ENCODE measurements at places on chromosomes 16 and 17. TPM values are rescaled to one million over a fixed set of nuclear protein-coding genes. Genes with fewer than 3 reads are reported as not detected.

Gene CCL1
- not detected for total RNA-seq

Gene CD79B
- total RNA-seq: 19.6 TPM

GRCh38 chr16:86446279-86446678 lies 64.0 kb upstream of the FOXF1 start:
- no peak for DNase-seq
- H3K4me3 ChIP-seq: no peak overlapping the region
- no peaks in the 10 kb centered on the region for H3K36me3 ChIP-seq
- H3K27me3 ChIP-seq: peaks cover 13% of the 10 kb centered on the region
- no peaks in the 10 kb centered on the region for H3K4me1 ChIP-seq
- no peak overlapping the region for H3K27ac ChIP-seq

Gene MAPT
- 0.69 TPM for total RNA-seq

GRCh38 chr17:36752096-36752888 lies 150.9 kb downstream of the MRM1 start:
- no peak overlapping the region for H3K4me3 ChIP-seq
- H3K4me1 ChIP-seq: no peaks in the 10 kb centered on the region
- H3K36me3 ChIP-seq: no peaks in the 10 kb centered on the region

GRCh38 chr16:52499060-52499440 lies 47.9 kb downstream of the TOX3 start:
- H3K4me3 ChIP-seq: no peak overlapping the region
- DNase-seq: no peak
- H3K4me1 ChIP-seq: no peaks in the 10 kb centered on the region

DNA sequence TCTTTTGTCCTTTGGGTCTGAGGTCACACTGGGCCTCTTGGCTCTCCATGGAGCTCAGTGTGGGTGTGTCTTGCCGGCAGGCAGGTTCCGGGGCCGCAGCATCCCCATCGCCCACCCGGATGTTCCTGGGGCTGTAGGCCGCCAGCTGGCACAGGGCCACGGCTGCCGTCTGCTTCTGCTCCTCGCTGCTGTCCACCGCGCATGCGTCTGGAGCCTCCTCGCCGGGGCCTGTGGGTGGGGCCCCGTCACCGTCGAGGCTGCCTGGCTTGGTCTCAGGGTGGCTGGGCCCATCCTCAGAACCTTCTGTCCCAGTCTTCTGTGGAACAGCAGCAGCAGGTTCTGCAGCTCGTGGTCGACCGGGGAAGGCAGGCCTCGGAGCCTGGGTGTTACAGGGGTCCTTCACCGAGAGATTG lies 9.6 kb downstream of the ZNF750 start:
- H3K4me1 ChIP-seq: no peaks in the 10 kb centered on the region
- no peak for DNase-seq
- H3K4me3 ChIP-seq: no peak overlapping the region
- H3K36me3 ChIP-seq: peaks cover 24% of the 10 kb centered on the region
- H3K27me3 ChIP-seq: no peaks in the 10 kb centered on the region

DNA sequence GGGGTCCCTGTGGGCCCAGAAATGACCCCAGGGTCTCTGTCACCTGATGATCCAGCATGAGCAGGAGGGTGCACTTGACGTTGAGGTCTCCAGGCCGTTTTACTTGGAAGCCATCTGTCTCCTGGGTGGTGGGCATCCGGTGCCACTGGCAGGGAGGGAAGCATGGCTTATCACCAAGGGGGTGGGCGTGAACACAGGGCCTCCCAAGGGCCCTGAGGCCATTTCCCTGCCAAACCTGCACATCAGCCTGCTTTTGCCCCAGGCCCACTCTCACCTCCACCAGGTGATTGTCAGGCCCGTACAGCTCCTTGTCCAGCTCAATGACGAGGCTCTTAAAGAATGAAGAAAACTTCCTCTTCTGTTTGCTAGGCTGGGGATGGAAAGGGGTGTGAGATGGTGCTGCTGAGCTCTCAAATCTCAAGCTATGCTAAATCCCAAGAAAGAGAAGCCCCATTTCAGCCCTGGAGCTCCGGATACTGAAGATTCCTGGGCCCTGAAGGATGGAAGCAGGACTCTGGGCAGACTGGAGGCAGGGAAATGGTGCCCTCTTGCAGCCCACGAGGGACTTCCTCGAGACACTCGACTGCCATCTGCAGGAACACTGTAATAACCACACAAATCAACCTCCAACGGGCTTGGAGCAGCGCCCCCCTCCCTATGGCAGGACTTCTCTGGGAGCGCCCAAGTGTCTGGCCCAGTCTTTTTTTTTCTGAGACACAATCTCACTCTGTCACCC lies 7.1 kb upstream of the FTSJ3 start:
- DNase-seq: no peak
- peaks cover 34% of the 10 kb centered on the region for H3K4me1 ChIP-seq
- H3K4me3 ChIP-seq: no peak overlapping the region
- peaks cover 37% of the 10 kb centered on the region for H3K36me3 ChIP-seq

GRCh38 chr17:3688852-3689261 lies 7.1 kb downstream of the P2RX5 start:
- H3K27ac ChIP-seq: no peak overlapping the region
- peaks cover 2% of the 10 kb centered on the region for H3K4me1 ChIP-seq
- no peaks in the 10 kb centered on the region for H3K27me3 ChIP-seq

Gene NRN1L
- 2.1 TPM for total RNA-seq

Gene MAP1LC3B
- 55.6 TPM for total RNA-seq

Gene KRT37
- not detected for total RNA-seq

DNA sequence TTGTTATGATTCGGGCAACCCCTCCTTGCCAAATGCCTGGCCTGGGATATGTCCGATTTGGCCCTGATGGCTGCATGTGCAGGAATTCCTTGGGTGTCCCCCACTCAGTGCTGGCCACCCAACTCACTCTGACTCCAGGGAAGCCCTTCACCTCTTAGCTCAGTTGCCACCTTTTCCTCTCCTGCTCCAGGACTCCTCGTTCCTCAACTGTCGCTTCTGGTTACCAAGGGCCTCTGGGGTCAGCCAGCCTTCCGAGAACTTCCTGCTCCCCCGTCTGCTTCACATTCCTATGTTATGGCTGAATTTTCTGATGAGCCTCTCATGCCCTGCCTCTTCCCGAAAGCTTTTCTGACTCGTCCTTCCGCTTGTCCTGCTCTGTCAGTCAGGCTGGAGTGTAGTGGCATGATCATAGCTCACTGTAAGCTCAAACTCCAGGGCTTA lies 63.5 kb downstream of the SPACA3 start:
- no peak for DNase-seq
- no peaks in the 10 kb centered on the region for H3K36me3 ChIP-seq
- H3K4me3 ChIP-seq: no peak overlapping the region
- H3K27ac ChIP-seq: no peak overlapping the region
- H3K4me1 ChIP-seq: no peaks in the 10 kb centered on the region

Gene EXOC3L1
- total RNA-seq: not detected

Gene MON1B
- total RNA-seq: 83.0 TPM

Gene ZSCAN10
- 0.39 TPM for total RNA-seq

Gene IGFALS
- total RNA-seq: 0.55 TPM

DNA sequence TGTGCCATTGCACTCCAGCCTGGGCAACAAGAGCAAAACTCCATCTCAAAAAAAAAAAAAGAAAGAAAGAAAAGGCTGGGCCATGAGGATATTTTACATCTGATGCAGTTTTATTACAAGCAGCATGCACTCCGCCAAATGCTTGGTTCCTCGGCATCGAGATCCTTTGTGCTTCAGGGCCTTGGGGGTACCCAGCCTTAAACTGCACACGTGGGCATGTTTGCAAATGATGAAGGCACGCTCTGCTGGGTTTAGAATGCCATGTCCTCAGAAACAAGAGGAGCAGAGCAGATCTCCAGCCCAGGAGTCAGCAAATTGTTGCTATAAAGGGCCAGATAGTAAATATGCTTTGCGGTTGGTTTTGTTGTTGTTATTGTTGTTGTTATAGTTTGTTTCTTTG lies 153.2 kb downstream of the KATNIP start:
- no peaks in the 10 kb centered on the region for H3K36me3 ChIP-seq
- no peaks in the 10 kb centered on the region for H3K4me1 ChIP-seq
- no peak for DNase-seq
- no peaks in the 10 kb centered on the region for H3K27me3 ChIP-seq
- H3K4me3 ChIP-seq: no peak overlapping the region

- no peak overlapping the region for H3K27ac ChIP-seq
- H3K27me3 ChIP-seq: no peaks in the 10 kb centered on the region
- no peaks in the 10 kb centered on the region for H3K36me3 ChIP-seq
- no peaks in the 10 kb centered on the region for H3K4me1 ChIP-seq
These were observed 249.4 kb downstream of the SNX29 start for GRCh38 chr16:12225806-12226465.

GRCh38 chr17:38729886-38730525 lies at the start of gene CISD3:
Gene CISD3 (plus strand): TSS chr17:38730341. CDS start chr17:38730359, 18 bp downstream.
- no peaks in the 10 kb centered on the region for H3K27me3 ChIP-seq
- H3K4me3 ChIP-seq: peak within 1 kb of the TSS; percentile 93
- H3K27ac ChIP-seq: peak within 1 kb of the TSS; percentile 93
- peaks cover 10% of the 10 kb centered on the region for H3K36me3 ChIP-seq
- peaks cover 53% of the 10 kb centered on the region for H3K4me1 ChIP-seq

- no peak overlapping the region for H3K4me3 ChIP-seq
- H3K36me3 ChIP-seq: no peaks in the 10 kb centered on the region
- peaks cover 1% of the 10 kb centered on the region for H3K4me1 ChIP-seq
- peaks cover 35% of the 10 kb centered on the region for H3K27me3 ChIP-seq
These were observed 1.5 kb downstream of the CASKIN1 start for GRCh38 chr16:2194852-2195321.

Gene EFCAB5
- total RNA-seq: 0.74 TPM

Gene C16orf92
- not detected for total RNA-seq

DNA sequence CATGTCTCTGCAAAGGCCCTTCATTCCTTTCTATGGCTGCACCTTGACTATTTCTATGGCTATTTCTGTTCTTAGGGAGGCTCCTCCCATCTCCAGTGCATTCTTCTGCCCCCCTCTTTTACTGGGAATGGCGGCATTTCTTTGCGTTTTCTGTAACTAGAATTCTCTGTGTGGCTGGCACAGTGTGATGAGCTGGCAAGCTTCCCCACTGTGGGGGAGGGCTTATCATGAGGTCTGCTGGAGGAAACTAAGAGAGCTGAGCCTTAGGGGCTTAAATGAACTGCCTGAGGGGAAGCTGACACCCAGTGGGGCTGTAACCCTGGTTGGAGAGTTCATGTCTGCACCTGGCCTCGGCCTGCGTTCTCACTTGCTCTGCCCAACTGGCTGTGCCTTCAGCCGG lies 1.5 kb upstream of the CARD14 start:
- no peaks in the 10 kb centered on the region for H3K4me1 ChIP-seq
- no peak overlapping the region for H3K4me3 ChIP-seq

GRCh38 chr16:53053967-53054669 lies 673 bp upstream of the CHD9 start:
- no peak for DNase-seq
- H3K27ac ChIP-seq: peak overlapping the region; percentile 82
- peaks cover 4% of the 10 kb centered on the region for H3K36me3 ChIP-seq
- peaks cover 27% of the 10 kb centered on the region for H3K4me1 ChIP-seq
- H3K27me3 ChIP-seq: no peaks in the 10 kb centered on the region

DNA sequence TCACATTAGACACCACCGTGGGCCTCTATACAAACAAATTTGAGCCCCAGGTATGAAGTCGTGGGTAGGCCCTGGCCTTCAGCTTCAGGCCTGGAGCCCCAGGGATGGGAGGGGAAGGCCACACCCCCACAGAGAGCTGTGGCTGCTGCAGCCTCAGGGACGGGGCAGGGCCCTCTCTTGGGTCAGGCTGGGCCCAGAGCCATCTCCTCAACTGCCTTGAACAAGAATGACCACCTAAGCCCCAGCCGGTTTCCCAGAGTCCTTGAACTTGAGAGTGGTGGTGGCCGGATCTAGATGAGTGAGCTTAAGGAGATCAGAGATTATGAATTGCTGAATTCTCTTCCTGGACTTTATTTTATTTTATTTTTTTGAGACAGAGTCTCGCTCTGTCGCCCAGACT lies 18.6 kb downstream of the SCNN1B start:
- no peak for DNase-seq
- H3K36me3 ChIP-seq: no peaks in the 10 kb centered on the region
- no peaks in the 10 kb centered on the region for H3K4me1 ChIP-seq
- no peak overlapping the region for H3K27ac ChIP-seq

DNA sequence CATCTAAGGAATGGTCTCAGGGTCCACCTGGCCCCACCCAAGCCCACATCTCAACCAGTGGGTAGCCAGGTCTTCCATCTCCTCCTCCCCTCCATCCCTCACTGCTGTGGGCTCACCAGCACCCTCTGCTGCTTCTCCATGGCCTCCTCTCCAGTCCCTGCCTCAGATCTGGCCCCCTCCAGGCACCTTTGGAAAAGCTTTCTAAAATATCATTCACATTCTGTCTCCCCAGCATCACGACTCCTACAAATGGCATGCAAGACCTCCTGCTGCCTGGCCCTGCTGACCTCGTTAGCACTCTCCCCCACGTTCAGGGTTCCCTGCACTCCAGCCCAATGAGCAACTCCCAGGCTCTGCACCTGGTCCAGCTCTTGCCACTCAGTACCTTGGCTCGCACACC lies 13.7 kb downstream of the GLP2R start:
- no peaks in the 10 kb centered on the region for H3K36me3 ChIP-seq
- no peak for DNase-seq
- H3K4me3 ChIP-seq: no peak overlapping the region
- H3K27ac ChIP-seq: no peak overlapping the region
- H3K27me3 ChIP-seq: no peaks in the 10 kb centered on the region
- no peaks in the 10 kb centered on the region for H3K4me1 ChIP-seq

DNA sequence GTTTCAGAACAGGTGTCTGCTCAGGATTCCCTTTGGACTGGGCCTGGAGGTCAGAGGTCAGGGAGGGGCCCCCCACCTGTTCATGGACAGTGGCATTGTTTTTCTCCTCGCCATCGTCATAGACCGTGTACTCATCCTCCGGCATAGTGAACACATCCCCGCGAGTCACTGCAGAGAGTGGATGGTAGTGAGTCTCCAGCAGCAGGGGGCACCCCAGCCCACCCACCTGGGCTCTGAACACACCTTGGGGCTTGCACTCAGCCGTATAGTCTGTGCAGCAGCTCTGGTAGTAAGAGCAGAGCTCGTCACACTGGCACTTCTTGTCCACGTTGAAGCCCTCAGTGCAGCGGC lies 448 bp downstream of the VTN start:
- H3K27me3 ChIP-seq: no peaks in the 10 kb centered on the region
- H3K4me1 ChIP-seq: peaks cover 18% of the 10 kb centered on the region
- H3K4me3 ChIP-seq: no peak overlapping the region
- no peak for DNase-seq
- H3K36me3 ChIP-seq: no peaks in the 10 kb centered on the region
- no peak overlapping the region for H3K27ac ChIP-seq

GRCh38 chr17:79801156-79802038 lies 4.5 kb upstream of the CBX8 start:
- no peaks in the 10 kb centered on the region for H3K36me3 ChIP-seq
- H3K27me3 ChIP-seq: peaks cover 58% of the 10 kb centered on the region
- no peak overlapping the region for H3K4me3 ChIP-seq
- DNase-seq: peak; percentile 54
- no peak overlapping the region for H3K27ac ChIP-seq
- H3K4me1 ChIP-seq: peaks cover 36% of the 10 kb centered on the region

GRCh38 chr17:80471922-80472321 lies 4.5 kb downstream of the NPTX1 start:
- H3K4me1 ChIP-seq: peaks cover 13% of the 10 kb centered on the region
- H3K4me3 ChIP-seq: no peak overlapping the region
- H3K27me3 ChIP-seq: peaks cover 56% of the 10 kb centered on the region
- H3K36me3 ChIP-seq: no peaks in the 10 kb centered on the region

Gene CORO6
- 9.0 TPM for total RNA-seq

- no peaks in the 10 kb centered on the region for H3K36me3 ChIP-seq
- no peak overlapping the region for H3K27ac ChIP-seq
- H3K4me1 ChIP-seq: peaks cover 3% of the 10 kb centered on the region
- DNase-seq: no peak
- H3K4me3 ChIP-seq: no peak overlapping the region
- no peaks in the 10 kb centered on the region for H3K27me3 ChIP-seq
These were observed 1.2 kb downstream of the PTX4 start for GRCh38 chr16:1487395-1488053.

Gene GOT2
- 62.7 TPM for total RNA-seq

GRCh38 chr17:9256751-9257629 lies 235.7 kb downstream of the NTN1 start:
- no peak for DNase-seq
- no peak overlapping the region for H3K27ac ChIP-seq
- H3K4me1 ChIP-seq: peaks cover 17% of the 10 kb centered on the region
- H3K27me3 ChIP-seq: no peaks in the 10 kb centered on the region

Gene SLC16A3
- total RNA-seq: 195 TPM

Gene TBC1D26
- total RNA-seq: 0.31 TPM

Gene NOS2
- 0.30 TPM for total RNA-seq

Measured in activated naive CD8-positive, alpha-beta T cell treated with anti-CD3 and anti-CD28 coated beads, Interleukin-2, amount 10 ng/mL, durations not matched to agents 7 days and 5 days (primary cell).